DMS79 (cell line): ENCODE measurements at places on chromosomes 13 and 19.

DNA sequence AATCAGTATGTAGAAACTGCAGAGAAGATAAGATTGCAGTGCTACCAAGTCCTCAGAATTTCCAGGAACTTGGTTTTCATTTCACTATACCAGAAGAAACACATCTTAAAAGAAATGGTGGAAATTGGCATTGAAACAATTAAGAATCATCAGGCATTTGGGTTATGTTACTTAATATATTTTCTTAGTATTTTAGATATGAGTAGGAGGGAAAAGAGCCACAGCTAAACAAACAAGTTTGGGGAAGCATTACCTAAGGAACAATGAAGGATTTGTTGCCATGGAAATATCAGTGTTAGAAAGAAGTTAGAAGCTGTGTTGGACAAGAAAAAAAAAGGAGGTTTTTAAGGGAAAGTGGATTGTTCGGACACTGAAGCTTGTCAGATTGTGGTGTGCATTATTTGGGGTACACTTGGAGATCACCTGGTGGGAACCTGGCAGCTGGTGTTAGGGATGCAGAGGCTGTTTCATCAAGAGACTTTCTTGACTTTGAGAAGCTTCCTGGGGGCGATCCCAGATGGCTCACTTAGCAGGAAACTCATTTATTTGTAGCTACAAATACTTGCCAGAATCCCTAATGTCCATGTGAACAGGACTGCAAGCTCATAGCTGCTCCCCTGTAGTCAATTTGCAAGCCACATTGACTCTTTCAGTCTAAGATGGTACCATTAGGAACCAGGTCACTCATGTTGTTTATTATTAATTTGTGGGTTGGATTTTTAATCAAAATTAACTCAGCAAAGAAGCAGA is 246.7 kb downstream of the RFC3 start:
- DNase-seq = no peak

- DNase-seq = no peak
These were observed 4.9 kb upstream of the GARIN5A start for GRCh38 chr19:50481351-50482149.

- no peak for DNase-seq
These were observed 901.7 kb downstream of the DIAPH3 start for GRCh38 chr13:59261928-59262488.

DNA sequence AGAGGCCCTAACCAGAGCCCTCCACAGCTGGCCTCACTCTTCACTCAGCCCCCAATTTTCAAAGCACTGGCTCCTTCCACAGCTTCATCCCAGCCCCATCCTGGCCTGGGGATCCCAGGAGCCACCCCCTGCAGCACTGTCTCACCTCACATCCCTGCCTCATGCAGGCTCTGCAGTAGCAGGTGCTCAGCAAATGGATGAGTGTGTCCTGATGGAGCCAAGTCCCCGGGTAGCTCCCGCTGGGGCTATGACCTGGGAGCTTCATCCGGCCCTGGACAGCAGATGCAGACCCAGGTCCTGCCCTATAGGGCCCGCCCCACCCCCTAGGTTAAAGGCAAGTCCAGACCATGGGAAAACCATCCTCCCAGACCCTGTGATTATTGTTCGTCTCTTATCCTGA is 143.2 kb upstream of the ZNF507 start:
- DNase-seq = no peak

GRCh38 chr13:101875717-101876393 is 423.4 kb downstream of the ITGBL1 start:
- DNase-seq = peak; percentile 38

DNA sequence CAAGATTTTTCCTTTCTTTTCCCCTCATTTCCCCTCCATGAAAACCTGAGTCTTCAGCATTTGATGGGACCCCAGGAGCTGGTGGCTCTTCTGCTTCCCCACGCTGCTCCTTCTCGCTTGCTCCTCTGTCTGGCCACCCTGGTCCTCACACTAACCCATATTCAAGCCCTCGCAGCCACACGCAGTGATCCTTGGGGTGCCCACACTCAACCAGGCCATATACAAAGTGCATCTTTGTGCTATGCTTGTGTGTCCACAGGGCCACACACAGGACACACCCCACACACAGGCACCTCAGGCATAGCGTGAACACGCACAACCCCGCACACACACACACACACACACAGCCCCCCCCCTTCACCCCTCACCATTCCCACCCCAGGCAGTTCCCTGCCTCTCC is 132.1 kb downstream of the URI1 start:
- DNase-seq = no peak
